ENCODE measurements at places on chromosomes 1 and 21.
A peak's percentile ranks its signal among the peaks of the same experiment; 100 is the strongest.

DNA sequence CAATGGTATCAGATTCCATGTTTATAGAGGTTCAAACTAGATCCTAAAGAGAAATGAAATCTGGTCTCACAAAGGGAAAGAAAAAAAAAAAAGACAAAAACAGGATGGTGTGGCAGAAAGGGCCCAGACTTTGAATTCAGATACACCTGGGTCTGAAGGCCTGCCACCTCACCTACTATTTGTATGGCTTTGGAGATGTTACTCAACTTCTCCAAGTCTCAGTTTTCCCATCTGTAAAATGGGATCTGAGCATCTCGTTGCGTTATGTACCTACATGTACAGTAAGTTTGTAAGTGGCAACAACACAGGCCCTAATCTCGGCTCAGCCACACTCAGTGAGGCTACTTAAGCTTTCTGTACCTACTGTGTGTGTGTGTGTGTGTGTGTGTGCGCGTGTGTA lies 147.5 kb upstream of the FGGY start:
- DNase-seq: no peak

DNA sequence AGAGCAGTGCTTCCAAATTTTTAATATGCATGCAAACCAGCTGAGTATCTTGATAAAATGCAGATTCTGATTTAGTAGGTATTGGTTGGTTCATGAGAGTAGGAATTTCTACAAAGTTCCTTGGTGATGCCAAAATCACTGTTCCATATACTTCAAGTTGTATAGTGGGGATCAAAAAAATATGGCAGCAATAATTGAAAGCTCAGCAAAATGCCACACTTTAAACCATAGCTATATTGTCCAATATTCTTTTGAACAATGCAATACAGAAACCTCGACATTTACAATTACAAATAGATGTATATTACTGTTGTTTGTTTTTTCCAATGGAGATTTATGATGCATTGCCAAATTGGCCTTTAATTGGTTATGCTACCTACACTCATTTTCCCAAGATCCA lies 55.7 kb upstream of the NCAM2 start:
- no peak for DNase-seq

- peak; percentile 57 for DNase-seq
Measured at GRCh38 chr21:44846485-44847260, 26.8 kb downstream of the PTTG1IP start.

DNA sequence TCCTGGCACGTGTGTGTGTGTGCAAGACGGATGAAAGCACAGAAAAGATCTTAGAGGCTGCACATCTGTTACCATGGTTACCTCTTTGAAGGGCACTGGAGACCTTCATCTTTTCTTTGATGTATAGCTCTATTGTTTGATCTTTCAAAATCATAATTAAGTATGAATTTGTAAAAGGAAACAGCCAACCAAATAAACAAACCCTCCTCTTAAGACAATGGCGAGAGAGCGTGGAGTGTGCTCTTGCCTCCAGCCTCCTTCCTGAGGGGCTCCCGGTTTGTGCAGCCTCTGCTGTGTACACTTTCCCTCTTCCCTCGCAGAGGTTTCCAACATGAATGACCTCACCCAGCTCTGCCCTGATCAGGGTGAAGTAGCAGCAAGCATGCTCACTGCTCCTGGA lies 27.9 kb downstream of the CACNA1S start:
- DNase-seq: no peak

DNA sequence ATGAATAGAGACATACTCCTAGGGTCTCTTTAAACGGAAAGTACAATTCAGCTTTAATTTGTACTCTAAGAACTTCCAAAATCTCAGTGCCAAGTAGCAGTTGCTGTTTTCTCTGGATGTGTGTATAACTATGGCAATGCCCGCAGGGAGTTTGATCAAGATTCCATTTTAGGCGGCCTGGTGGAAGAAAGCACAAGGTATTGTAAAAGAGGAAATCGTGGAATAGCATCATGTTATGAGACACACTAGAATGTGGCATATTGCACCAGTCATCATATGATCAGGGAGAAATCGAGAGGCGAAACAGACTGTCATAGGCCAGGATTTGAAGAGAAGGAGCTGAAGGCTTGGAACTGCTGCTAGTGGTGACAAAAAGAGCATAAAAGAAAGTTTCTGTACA lies 316.2 kb upstream of the FMN2 start:
- DNase-seq: no peak

GRCh38 chr1:160206421-160207117 lies 1.4 kb downstream of the PEA15 start:
- no peak for DNase-seq

- no peak for DNase-seq
Measured at GRCh38 chr1:208060215-208060869, 149.4 kb upstream of the CD34 start.

DNA sequence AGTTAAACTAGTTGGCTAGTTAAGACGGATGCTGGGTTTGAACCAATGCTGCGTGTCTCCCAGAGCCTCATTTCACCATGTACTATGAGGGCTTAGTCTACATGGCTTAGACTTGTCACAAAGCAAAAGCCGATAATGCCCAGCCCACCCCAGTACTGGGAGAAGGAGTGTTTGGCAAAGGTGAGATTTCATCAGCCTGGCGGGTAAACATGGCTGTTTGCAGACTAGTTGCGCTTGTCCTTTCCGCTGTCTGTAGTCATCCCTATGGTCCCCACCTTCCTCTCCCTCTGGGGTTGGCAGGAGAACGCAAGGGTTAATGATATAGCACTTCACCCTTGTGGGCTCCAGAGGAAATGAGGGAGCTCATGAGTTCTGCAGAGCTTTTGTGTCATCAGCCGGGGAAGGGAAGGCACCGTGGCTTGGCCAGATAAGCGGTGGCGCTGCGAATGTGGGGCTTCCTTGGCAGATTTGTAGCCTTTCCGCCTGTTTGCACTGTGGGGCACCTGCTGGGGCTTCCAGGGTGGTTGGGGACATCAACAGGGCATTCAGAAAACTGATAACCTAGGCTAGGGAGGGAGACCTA lies 29.2 kb downstream of the SOX13 start:
- DNase-seq: no peak

DNA sequence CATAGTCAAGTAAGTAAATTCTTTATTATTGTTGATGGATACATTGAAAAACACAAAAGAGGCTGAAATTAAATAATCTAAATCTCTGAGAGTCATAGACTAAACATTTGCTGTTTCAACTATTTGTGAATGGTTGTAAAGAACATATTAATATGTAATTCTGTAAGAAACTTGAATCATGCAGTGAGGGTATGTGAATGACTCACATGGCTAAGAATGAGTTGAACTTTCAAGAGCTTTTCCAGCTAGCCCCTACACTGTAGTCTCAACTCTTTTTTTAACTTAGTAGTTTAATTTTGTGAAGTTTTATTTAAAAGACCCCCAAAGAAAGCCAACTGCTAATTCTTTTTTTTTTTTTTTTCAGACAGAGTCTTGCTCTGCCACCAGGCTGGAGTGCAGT lies 588.1 kb downstream of the DPYD start:
- DNase-seq: no peak

- DNase-seq: no peak
Measured at GRCh38 chr21:39348040-39348354, 891 bp downstream of the HMGN1 start.

- DNase-seq: no peak
Measured at GRCh38 chr1:223620297-223620897, 45.1 kb downstream of the CAPN8 start.

- no peak for DNase-seq
Measured at GRCh38 chr1:180793451-180793850, 119.2 kb upstream of the KIAA1614 start.

DNA sequence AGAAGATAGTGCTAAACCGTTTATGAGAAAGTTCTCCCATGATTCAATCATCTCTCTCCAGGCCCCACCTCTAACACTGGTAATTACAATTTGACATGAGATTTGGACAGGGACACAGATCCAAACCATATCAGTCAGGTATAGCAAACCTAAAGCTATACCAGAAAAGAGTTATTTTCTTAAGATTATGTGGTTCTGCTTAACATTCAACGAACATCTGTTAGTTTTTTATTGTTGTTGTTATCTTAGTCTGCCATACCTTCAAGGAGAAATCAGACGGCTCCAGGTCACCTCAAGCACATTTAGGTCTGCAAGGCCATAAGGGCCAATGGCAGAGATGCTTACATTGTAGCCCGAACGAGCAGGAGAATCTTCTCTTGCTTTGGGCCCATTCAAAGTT lies 89.5 kb upstream of the ETV3 start:
- no peak for DNase-seq

GRCh38 chr21:44739316-44739715 lies 27.9 kb upstream of the TSPEAR start:
- no peak for DNase-seq

- no peak for DNase-seq
Measured at GRCh38 chr1:64996541-64997257, 30.4 kb upstream of the JAK1 start.

DNA sequence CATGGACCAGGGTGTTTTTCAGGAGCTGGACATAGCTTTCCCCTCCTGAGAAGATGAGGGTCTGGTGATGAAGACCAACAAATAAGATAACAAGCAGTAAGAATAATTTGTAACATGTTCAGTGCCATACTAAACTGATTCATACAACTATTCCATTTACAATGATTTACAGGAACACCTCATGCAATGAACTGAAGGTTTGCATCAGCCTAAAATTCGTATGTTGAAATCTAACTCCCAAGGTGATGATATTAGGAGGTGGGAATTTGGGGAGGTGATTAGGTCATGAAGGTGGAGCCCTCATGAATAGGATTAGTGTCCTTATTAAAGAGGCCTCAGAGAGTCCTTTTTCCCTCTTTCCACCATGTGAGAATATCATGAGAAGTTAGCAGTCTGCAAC lies 15.9 kb upstream of the NIBAN1 start:
- DNase-seq: no peak

DNA sequence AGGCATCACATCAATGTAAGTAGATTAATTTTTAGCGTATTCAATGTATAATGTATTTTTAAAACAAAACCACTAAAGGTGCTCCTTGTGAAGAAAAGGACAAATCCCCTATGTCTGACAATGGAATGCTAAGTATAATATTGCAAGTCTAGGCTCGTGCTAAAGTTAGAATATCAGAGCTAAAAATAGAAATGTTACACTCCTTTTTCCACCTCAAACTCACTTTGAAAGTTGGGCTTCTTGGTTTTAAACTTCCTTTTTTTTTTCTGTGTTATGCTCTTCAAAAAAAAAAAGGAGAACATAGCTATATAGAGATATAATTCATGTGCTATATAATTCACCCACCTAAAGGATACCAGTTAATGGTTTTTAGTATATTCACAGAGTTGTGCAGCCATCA lies 3.6 kb upstream of the SERBP1 start:
- DNase-seq: no peak

- DNase-seq: peak; percentile 24
Measured at GRCh38 chr1:41122851-41123518, 101.5 kb upstream of the SLFNL1 start.

- DNase-seq: no peak
Measured at GRCh38 chr1:84541679-84542078, 32.6 kb downstream of the CTBS start.

- DNase-seq: no peak
Measured at GRCh38 chr1:229058729-229059128, 212.2 kb upstream of the RAB4A start.

DNA sequence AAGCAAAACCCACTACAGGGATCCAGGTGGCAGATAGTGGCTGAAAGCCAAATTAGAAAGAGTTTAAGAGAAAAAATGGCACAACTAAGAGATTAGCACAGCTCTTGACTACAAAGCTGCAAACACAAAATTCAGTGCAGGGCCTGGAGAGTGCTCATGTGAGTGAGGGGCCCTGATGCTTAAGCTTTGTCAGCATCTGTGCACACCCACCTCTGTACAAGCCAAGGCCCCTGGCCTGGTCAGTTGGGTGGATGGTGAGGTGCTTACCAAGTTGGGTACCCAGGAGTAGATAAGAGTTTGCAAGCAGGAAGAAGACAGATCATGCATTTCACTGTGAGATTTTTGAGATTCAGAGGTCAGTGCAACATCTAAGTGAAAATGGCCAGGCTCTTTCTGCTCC lies 62.7 kb upstream of the ATP1B1 start:
- no peak for DNase-seq

DNA sequence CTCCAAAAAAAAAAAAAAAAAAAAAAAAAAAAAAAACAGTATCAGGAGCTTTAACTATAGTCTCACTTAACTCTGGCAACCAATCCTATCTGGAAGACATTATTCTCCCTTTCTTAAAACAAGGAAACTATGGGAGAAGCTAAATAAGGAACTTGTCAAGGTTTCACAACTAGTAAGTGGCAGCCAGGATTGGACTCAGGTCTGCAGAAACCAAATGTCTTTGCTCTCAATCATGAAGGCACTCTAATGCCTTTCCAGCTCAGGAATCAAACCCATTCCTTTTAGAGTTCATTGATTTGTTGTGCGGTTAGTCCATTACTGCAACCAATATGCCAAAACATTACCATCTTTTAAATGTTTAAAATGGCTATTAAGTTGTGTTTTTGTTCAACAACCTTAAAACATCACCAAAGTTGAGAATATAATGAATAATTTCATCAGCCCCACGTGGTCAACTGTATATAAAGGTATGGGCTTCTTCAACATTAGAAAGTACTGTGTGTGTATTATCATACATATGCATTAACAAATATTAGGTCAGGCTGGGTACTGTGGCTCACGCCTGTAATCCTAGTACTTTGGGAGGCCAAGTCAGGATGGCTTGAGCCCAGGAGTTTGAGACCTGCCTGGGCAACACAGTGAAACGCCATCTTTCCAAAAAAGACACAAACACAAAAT lies 1.5 kb downstream of the EPRS1 start:
- DNase-seq: no peak

DNA sequence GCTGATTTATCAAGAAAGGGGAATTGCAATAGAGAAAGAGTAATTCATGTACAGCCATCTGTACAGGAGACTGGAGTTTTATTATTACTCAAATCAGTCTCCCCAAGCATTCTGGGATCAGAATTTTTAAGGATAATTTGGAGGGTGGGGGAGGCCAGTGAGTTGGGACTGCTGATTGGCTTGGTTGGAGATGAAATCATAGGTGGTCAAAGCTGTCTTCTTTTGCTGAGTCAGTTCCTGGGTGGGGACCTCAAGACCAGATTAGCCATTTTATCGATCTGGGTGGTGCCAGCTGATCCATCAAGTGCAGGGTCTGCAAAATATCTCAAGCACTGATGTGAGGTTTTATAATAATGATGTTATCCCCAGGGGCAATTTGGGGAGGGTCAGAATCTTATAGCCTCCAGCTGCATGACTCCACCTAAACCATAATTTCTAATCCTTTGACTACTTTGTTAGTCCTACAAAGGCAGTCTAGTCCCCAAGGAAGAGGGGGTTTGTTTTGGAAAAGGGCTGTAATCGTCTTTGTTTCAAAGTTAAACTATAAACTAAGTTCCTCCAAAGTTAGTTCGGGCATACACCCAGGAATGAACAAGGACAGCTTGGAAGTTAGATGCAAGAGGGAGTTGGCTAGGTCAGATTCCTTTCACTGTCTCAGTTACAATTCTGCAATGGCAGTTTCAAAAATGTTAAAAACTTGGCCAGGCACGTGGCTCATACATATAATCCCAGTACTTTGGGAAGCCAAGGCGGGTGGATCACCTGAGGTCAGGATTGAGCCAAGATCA lies 16.9 kb upstream of the RAB3B start:
- DNase-seq: no peak

DNA sequence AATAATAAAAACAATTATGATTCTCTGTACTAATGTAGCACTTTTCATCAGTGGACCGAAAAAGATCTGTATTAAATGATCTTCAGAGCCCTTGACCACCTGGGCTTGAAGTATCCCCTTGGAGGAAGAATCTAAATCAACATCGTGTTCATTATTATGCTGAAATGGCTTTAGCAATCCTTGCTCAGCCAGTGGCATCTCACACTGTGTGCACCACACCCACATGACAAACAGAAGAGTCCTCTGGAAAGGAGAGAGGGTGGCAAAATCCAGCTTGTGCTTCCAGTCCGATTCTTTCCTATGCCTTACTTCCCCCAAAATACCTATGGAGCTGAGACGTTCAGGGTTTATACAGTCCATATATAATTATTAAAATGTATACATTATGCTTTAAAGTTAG lies 318.5 kb upstream of the RUNX1 start:
- DNase-seq: no peak

All from activated CD4-positive, alpha-beta T cell treated with anti-CD3 and anti-CD28 coated beads, Interleukin-2, amount 10 ng/mL, durations not matched to agents 7 days and 5 days (primary cell).